ENCODE measurements at places on chromosomes 6 and 20.

DNA sequence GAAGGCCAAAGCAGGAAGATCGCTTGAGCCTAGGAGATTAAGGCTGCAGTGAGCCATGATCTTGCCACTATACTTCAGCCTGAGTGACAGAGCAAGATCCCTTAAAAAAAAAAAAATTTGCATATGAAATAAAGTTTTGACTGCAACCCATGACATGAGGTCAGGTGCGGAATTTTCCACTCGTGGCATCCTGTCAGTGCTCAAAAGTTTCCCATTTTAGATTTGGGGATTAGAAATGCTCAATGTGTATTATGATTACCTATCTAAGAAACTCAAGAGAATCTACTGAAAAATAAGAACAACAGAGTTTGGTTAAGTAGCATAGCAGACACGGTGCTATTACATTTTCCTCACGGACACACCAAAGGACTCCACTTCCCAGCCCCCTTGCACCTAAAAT, 11.7 kb downstream of the SLC23A2 start:
- DNase-seq = no peak

DNA sequence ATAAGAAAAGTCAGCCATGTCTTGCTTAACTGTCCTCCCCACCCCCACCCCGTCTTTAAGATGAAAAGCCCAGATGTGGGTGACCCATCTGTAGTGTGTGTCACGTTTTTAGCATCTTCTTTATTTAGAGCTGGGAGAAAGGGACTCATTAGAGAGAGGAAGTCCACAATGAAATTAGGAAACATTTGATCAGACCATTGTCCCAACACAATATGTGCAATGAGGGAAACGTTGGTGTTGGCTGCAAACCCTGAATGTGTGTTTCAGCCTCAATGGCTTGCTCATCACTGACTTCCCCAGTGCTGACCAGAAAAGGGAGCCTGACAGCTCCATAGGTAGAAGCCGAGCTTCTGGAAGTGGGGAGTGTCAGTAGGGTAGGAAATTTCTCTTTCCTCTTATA, 475.7 kb downstream of the CD83 start:
- no peak for DNase-seq

- no peak for DNase-seq
Measured at GRCh38 chr6:14640631-14641030, 523.1 kb downstream of the CD83 start.

DNA sequence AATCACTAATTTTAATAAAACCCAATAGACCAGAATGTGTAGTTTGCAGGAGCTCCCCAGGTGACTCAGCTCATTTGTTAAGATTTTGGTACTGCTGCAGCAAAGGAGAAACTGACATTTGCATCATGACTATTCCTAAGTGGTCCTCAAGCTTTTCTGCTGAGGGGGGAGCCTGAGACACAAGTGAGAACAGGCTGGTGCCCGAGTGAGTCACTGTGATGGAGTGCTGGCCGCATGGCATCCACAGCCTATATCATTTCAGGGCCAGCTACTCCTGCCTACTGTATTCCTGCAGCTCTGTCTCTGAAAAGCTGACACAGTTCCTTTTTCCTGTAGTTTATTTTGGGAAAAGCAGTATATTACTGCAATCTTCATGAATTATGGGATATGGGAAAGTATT, 113.7 kb upstream of the ENPP5 start:
- no peak for DNase-seq

GRCh38 chr20:58669287-58670006, 18.4 kb downstream of the STX16 start:
- DNase-seq = no peak

DNA sequence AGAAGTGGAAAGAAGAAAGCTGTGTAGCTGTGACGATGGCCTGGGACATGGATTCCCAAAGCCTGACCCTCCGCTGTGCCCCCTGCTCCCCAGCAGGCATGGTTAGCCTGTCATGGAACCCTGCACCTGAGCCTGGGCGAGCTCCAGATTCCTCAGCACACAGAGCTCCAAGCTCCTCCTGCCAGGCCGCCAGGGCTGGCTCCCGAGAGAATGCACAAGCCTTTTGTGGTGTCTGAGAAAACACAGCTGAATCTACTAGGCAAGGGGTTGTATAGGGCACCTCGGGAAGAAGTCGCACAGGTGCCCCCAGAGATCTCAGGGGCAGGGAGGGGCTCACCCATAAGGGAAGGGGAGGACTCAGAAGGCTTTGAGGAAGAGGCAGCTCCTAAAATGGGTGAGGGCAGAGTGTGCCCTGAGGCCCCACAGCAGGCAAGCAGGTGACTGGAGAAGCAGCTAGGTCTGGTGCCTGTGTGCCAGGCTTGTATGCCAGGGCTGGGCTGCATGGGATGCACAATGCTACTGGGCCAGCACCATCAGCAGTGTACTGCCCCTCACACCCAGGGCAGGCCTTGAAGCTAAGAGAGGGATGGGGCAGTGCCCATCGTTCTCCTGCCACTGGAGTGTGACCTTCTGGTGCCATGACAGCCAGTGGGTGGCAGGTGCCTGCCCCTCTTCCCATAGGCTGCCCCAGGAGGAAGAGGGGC, 64.3 kb upstream of the CD93 start:
- no peak for DNase-seq

DNA sequence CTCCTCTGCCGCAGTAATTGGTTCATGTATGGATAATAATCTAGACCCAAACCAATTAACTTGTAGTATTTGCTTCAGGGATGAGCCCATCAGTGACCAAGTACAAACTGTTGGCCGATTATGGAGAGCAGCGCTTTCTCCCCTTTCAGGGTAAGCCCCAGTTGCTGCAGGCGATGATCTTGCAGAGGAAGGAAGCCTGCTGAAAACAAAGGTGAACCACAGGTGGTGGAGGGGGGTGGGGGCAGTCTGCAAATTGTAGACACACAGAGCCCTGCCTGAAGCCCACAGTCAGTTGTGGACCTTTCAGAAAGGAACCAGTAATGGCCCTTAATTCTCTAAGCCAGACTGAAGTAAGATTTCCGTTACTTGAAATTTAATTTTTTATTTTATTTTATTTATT, 167.9 kb upstream of the JARID2 start:
- DNase-seq = no peak

GRCh38 chr6:142800240-142800639, 144.7 kb downstream of the HIVEP2 start:
- no peak for DNase-seq

DNA sequence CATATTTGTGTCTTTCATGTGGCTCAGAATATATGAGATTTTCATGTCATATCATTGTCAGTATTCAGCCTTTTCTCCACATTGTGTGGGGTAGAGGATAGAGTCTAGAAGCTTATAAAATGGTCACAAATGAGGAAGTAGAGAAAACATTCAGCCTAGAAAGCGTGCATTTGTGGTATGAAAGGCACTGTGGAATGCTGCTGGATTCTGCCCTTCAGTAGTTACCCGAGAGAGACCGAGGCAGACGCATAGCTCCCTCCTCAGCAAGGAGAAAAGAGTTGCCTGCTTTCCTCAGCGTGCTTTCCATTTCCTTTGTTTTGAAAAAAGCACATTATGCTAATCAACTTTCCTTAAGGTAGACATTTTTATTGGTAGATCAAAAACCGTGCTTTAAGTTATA, 28.7 kb downstream of the MYB start:
- peak; percentile 86 for DNase-seq

DNA sequence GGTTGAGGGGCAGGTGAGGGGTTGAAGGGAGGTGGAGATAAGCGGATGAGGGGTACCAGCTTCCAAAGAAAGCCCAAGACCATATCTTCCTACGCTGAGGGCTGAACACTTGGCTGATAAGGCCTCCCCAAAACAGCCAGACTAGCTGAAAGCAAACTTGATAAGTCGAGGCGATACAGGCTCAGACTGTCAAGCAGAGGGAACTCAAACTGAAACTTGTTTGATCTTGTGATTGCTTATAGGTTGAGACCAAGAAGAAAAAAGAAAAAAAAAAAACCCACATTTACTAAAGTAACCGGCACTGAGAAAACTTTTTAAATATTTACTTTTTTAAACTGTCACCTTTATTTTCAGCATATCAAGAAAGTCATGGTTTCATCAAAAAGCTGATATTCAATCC, 73.6 kb downstream of the TRERF1 start:
- no peak for DNase-seq

DNA sequence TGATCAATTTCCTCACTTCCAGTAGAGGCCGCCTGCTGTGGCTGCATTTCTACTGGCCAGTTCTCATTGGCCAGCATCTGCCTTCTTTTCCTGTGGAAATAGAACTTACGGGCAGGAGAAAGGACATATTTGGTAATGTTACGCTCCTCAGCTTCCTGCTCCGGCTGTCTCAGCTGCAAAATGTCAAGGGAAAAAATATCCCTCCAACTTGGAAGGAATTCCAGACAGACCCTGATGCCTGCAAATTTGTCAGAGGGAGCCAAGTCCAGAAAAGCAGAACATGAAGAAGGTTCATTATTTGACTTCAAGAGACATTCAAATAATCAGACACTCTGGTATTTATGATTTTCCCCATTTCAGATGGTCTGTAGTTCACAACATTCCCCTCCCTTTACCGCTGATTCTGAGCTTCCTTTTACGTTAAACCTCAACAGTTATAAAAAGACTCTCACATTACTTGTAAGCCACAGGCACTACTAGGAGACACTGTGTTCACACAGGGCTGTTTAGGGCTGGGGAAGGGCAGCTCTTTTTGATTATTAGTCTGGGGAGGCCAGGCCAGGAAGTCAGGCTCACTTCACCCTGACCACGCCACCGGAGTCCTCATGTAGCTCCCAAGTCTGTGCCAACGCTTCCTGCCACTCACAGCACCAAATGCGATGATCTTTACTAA, 179.6 kb upstream of the CCN2 start:
- peak; percentile 85 for DNase-seq

- no peak for DNase-seq
Measured at GRCh38 chr6:52388790-52389189, 26.8 kb downstream of the PAQR8 start.

DNA sequence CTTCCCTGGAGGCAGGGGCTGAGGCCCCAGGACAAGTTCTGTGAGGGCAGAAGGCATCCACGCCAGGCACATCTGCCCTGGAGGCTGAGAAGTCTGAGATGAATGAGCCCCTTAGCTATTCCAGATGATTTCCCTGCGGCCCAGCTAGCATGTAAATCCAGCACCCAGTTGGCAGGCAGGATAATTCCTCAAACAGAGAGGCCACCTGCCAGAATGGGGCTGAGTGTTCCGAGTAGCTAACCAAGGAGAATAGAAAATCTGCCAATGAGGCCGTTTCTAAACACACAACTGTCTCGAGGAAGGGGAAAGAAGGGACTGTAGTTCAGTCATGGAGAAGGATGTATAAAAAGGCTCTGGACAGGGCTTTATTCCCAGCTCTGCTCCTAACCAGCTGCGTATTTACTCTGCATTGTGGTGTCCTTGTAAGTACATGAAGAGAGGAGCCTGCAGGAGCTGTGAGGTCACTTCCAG, 211.4 kb upstream of the CDYL start:
- DNase-seq = no peak

DNA sequence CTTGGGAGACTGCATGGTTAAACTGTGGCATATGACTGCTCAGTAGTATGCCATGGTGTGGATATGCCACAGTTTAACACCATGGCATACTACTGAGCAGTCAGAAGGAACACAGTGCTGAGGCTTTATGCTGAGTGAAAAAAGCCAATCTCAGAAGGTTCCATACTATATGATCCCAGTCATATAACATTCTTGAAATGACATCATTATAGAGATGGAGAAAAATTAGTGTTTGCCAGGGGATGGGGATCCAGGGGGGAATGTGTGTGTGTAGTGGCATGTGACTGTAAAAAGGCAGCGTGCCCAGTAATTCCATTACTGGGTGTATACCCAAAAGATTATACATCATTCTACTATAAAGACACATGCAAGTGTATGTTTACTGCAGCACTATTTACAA, 85.8 kb downstream of the FOXF2 start:
- no peak for DNase-seq

GRCh38 chr6:129500958-129501739, 208.8 kb downstream of the ARHGAP18 start:
- DNase-seq = peak; percentile 67

DNA sequence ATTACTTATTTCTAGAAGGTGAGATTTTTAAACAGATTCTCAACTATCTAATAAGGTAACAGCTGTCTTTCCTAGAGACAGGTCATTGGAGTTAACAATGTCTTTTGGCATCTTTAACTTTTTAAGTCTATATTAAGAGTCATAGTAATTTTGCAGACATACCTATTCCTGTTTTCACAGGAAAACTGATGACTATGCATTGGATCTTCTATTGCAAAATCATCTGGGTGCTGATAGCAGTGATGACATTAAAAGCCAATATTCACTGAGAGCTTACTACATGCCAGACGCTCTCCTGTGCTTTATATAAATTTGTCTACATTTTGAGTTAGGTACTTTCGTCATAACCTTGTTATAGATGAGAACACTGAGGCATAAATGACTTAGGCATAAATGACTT, 462.4 kb upstream of the MARCKS start:
- no peak for DNase-seq
